ENCODE measurements at places on chromosomes 6 and 20.

GRCh38 chr20:62019144-62019805 lies 46.4 kb downstream of the TAF4 start:
- no peaks in the 10 kb centered on the region for H3K27me3 ChIP-seq
- DNase-seq: peak; percentile 83

DNA sequence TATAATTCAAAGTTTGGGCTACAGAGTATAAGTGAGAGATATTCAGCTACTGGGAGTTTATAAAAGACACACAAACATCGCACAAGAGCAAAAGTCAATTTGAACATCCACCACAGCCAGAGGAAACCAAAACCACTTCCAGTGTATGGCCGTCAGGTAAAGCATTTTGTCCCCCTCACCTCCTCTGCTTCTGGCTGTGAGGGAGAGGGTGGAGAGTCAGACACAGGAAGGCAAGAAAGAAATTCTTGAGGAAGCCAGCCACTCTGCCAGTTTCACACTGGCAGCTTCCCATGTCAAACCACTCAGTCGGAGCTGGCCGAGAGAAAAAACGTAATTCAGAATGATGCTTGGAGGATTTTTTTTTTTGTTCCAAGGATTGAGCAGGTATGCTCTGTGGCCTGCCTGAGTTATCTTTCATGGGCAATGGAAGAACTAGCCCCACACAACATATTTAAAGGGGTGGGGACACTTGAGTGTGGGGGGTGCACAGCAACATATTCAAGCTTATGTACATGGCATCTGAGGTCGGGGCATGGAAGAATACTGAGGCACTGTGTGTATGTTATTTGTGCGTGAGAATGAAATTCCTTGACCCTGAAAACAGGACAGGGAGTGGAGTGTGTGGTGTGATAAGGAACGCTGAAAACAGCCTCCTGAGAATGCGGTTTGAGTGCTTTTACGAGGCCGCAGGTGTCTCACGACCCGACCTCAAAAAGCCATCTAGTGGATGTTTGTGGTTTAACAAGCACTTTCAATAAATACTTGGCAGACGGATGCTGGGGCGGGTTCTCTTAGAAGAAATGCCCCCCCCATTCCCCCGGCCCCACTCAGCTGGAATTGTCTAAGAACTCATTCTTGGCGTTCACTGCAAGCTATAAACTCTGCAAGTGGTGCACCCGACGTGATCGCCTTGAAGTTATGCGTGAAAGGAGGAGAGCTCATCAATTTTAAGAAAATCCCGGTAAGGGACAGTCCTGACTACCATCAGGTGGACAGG lies 27.5 kb upstream of the ZBTB22 start:
- H3K4me3 ChIP-seq: no peak overlapping the region
- no peaks in the 10 kb centered on the region for H3K27me3 ChIP-seq
- H3K27ac ChIP-seq: no peak overlapping the region
- no peak for DNase-seq
- H3K36me3 ChIP-seq: no peaks in the 10 kb centered on the region

- H3K36me3 ChIP-seq: no peaks in the 10 kb centered on the region
- H3K27ac ChIP-seq: no peak within 1 kb of the TSS
- H3K4me1 ChIP-seq: no peaks in the 10 kb centered on the region
- DNase-seq: no peak
- H3K27me3 ChIP-seq: peaks cover 39% of the 10 kb centered on the region
Measured at GRCh38 chr6:39791850-39792539, at the start of gene DAAM2. Gene DAAM2, plus strand, starts transcription at chr6:39792376. Its CDS starts 63,927 bp downstream, at chr6:39856303.

- H3K27ac ChIP-seq: no peak overlapping the region
- no peak for DNase-seq
- H3K4me3 ChIP-seq: no peak overlapping the region
- H3K27me3 ChIP-seq: peaks cover 4% of the 10 kb centered on the region
- no peaks in the 10 kb centered on the region for H3K4me1 ChIP-seq
Measured at GRCh38 chr20:38836991-38837390, 31.5 kb downstream of the PPP1R16B start.

DNA sequence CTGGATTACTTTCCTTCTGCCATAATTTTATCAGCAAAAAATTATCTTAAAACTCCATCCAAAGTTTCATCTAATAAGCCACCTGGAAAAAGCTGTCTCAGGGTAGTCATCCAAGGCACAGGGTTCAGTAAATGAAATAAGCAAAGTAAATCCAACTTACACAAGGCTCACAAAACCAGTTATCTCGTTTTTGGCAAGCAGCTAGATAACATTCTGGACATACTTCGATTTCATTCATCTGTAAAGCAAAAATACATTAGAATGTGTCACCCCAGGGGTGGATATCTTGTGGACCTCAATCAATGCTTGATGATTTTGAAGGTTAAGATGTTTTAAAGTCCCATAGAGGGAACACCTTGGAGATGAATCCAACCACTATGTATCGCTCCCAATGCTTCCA lies 73.1 kb downstream of the ZMYND8 start:
- H3K36me3 ChIP-seq: peaks cover 100% of the 10 kb centered on the region
- DNase-seq: no peak
- H3K4me3 ChIP-seq: no peak overlapping the region
- H3K4me1 ChIP-seq: peaks cover 8% of the 10 kb centered on the region
- no peak overlapping the region for H3K27ac ChIP-seq

DNA sequence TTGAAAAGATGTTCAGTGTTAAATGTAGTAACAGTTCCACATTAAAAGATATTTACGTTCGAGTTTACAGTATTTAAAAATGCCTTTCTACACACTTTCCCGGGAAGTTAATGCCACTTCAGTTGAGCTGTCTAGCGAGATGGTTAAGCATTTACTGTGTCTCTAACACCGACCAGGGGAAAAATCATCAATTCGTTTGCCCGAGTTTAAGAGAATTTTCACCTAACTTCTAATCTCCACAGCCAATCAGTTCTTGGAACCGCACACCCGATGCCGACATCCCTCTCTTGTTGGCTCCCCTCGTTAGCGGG lies 58.2 kb downstream of the FAM217A start:
- peak overlapping the region; percentile 60 for H3K4me3 ChIP-seq
- H3K27me3 ChIP-seq: no peaks in the 10 kb centered on the region
- DNase-seq: no peak
- H3K4me1 ChIP-seq: peaks cover 23% of the 10 kb centered on the region
- H3K27ac ChIP-seq: peak overlapping the region; percentile 84

- no peaks in the 10 kb centered on the region for H3K27me3 ChIP-seq
- no peak for DNase-seq
- no peaks in the 10 kb centered on the region for H3K4me1 ChIP-seq
- no peak overlapping the region for H3K27ac ChIP-seq
- H3K36me3 ChIP-seq: no peaks in the 10 kb centered on the region
Measured at GRCh38 chr6:118509009-118509617, 39.0 kb upstream of the PLN start.

GRCh38 chr6:34441526-34441925 lies 15.7 kb upstream of the RPS10 start:
- no peaks in the 10 kb centered on the region for H3K4me1 ChIP-seq
- H3K36me3 ChIP-seq: no peaks in the 10 kb centered on the region
- H3K27ac ChIP-seq: no peak overlapping the region
- no peaks in the 10 kb centered on the region for H3K27me3 ChIP-seq
- DNase-seq: no peak

- H3K36me3 ChIP-seq: no peaks in the 10 kb centered on the region
- H3K4me1 ChIP-seq: no peaks in the 10 kb centered on the region
- no peak overlapping the region for H3K4me3 ChIP-seq
Measured at GRCh38 chr6:21084656-21085055, 508.9 kb upstream of the SOX4 start.

DNA sequence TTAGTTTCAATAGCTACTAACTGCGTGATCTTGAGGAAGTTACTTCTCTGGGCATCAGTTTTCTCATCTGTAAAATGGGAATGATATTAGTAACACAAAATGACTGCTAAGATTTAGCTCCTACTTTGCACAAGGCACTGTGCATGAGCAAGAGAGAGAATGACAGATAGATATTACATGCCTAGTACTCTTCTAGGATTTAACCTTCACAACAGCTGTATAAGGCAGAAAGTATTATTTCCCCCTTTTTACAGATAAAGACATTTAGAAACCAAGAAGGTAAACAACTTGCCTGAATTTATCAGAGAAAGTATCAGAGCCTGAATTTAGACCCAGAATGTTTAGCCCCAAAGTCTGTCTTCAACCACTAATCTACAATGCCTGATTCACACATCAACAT lies 281.6 kb downstream of the KHDC1L start:
- no peaks in the 10 kb centered on the region for H3K36me3 ChIP-seq
- H3K4me1 ChIP-seq: no peaks in the 10 kb centered on the region
- no peak overlapping the region for H3K27ac ChIP-seq
- H3K27me3 ChIP-seq: no peaks in the 10 kb centered on the region

DNA sequence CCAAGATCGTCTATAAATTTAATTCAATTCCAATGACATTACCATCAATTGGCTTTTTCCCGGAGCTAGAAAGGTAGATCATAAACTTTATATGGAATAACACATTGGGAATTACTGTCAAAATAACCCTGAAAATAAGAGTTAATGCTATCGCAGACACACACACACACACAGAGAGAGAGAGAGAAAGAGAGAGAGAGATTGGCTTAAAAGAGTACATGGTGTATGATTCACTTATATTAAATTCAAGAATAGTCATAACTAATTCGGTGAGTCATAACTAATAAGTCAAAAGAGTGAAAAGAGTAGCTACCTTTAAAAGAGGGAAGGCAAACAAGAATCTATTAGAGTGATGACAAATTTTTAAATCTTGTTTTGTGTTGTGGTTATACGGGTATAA lies 425.5 kb downstream of the TBC1D32 start:
- H3K27ac ChIP-seq: no peak overlapping the region
- no peak overlapping the region for H3K4me3 ChIP-seq
- DNase-seq: no peak

DNA sequence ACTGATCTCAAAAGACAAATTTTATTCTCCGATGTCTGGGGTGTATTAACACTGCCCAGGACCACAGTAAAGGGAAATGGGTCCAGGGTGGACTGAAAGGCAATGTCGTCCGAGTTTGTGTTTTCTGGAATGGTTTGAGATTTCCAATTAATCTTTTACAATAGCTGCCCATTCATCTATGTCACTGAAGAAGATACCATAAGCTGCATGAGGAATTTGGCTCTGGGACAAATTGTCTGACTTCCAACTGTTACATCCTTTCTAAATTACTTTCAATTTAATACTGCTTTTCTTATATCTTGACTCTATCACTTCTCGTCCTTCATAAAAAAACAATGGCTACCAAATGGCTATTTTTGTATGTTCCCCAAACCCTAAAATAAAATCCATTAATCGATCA lies 130.7 kb upstream of the KCNK16 start:
- no peak for DNase-seq
- peaks cover 18% of the 10 kb centered on the region for H3K4me1 ChIP-seq
- no peaks in the 10 kb centered on the region for H3K27me3 ChIP-seq
- no peaks in the 10 kb centered on the region for H3K36me3 ChIP-seq

- H3K36me3 ChIP-seq: no peaks in the 10 kb centered on the region
- no peak overlapping the region for H3K27ac ChIP-seq
- no peaks in the 10 kb centered on the region for H3K27me3 ChIP-seq
- no peak overlapping the region for H3K4me3 ChIP-seq
Measured at GRCh38 chr6:80148220-80148619, 41.7 kb downstream of the BCKDHB start.

- H3K4me3 ChIP-seq: no peak overlapping the region
- H3K36me3 ChIP-seq: no peaks in the 10 kb centered on the region
- no peaks in the 10 kb centered on the region for H3K27me3 ChIP-seq
- H3K4me1 ChIP-seq: peaks cover 17% of the 10 kb centered on the region
- H3K27ac ChIP-seq: peak overlapping the region; percentile 96
- DNase-seq: peak; percentile 91
Measured at GRCh38 chr20:18252597-18253451, 35.5 kb upstream of the ZNF133 start.

DNA sequence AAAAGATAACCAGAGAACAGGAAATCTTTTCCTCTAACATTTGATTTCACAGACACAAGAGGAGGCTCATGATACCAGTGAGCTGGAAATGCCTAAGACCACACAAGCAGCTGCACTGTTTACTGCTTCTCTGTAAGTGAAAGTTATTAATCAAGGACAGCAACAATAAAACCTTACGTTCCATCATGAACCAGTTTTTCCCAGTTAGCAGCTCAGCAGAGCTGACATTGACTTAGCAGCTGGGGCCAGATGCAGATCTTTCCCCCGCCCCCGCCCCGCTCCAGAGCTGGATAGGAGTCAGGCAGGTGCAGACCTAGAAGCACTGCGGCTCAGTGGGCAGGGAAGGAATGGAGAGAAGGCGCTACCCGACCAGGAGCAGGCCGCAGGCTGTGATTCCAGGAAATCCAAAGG lies 275.2 kb downstream of the GMDS start:
- H3K27ac ChIP-seq: no peak overlapping the region
- no peaks in the 10 kb centered on the region for H3K36me3 ChIP-seq
- H3K4me1 ChIP-seq: no peaks in the 10 kb centered on the region
- no peak overlapping the region for H3K4me3 ChIP-seq
- H3K27me3 ChIP-seq: no peaks in the 10 kb centered on the region

- no peak overlapping the region for H3K4me3 ChIP-seq
- H3K4me1 ChIP-seq: no peaks in the 10 kb centered on the region
- H3K27me3 ChIP-seq: peaks cover 57% of the 10 kb centered on the region
- no peaks in the 10 kb centered on the region for H3K36me3 ChIP-seq
- DNase-seq: peak; percentile 65
- H3K27ac ChIP-seq: no peak overlapping the region
Measured at GRCh38 chr20:59481067-59481466, 123.3 kb upstream of the PHACTR3 start.

DNA sequence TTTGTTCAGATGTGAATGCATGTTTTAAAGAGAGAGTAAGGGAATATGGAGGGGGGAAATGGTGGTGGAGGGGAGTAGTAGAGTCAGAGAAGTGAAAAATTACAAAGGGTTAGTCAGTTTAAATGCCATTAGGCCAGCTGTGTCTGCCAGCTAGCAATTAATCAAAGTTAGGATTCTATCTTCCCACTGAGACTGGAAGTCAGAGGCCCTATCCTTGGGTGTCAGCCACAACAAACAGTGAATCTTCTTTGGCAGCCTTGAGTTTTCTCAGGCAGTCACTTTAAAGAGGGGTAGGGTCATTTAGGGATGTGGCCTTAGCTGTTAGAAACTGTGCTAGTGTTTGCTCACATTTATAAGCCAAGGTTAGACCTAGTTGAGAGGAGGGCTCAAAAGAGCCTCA lies 120.5 kb upstream of the BTBD3 start:
- H3K4me3 ChIP-seq: no peak overlapping the region
- H3K27me3 ChIP-seq: no peaks in the 10 kb centered on the region
- DNase-seq: no peak
- H3K4me1 ChIP-seq: peaks cover 22% of the 10 kb centered on the region
- no peak overlapping the region for H3K27ac ChIP-seq

- no peak for DNase-seq
- H3K4me3 ChIP-seq: no peak overlapping the region
- H3K27me3 ChIP-seq: no peaks in the 10 kb centered on the region
- no peak overlapping the region for H3K27ac ChIP-seq
Measured at GRCh38 chr6:143482593-143482992, 28.9 kb downstream of the FUCA2 start.

Measured in RWPE2 (cell line).